Heart left ventricle (tissue), 16 donors: ENCODE measurements at places on chromosomes 16 and 17. TPM values are rescaled to one million over a fixed set of nuclear protein-coding genes. Genes with fewer than 3 reads are reported as not detected.

GRCh38 chr16:3954411-3954921 lies 74.0 kb upstream of the CREBBP start:
- H3K36me3 ChIP-seq = no peaks in the 10 kb centered on the region
- no peaks in the 10 kb centered on the region for H3K27me3 ChIP-seq
- no peak for DNase-seq
- peaks cover 49% of the 10 kb centered on the region for H3K4me1 ChIP-seq
- H3K4me3 ChIP-seq = no peak overlapping the region
- no peak overlapping the region for H3K27ac ChIP-seq

Gene SLC12A3
- total RNA-seq = not detected

GRCh38 chr16:49857423-49858181 lies 1.7 kb upstream of the ZNF423 start:
- H3K4me3 ChIP-seq = peak overlapping the region; percentile 94
- DNase-seq = peak; percentile 69
- H3K27ac ChIP-seq = peak overlapping the region; percentile 84
- no peaks in the 10 kb centered on the region for H3K36me3 ChIP-seq
- H3K4me1 ChIP-seq = peaks cover 31% of the 10 kb centered on the region
- no peaks in the 10 kb centered on the region for H3K27me3 ChIP-seq

- no peaks in the 10 kb centered on the region for H3K27me3 ChIP-seq
- H3K27ac ChIP-seq = no peak overlapping the region
- no peaks in the 10 kb centered on the region for H3K36me3 ChIP-seq
- H3K4me3 ChIP-seq = no peak overlapping the region
- no peak for DNase-seq
These were observed 5.1 kb upstream of the KRT23 start for GRCh38 chr17:40942553-40942952.

DNA sequence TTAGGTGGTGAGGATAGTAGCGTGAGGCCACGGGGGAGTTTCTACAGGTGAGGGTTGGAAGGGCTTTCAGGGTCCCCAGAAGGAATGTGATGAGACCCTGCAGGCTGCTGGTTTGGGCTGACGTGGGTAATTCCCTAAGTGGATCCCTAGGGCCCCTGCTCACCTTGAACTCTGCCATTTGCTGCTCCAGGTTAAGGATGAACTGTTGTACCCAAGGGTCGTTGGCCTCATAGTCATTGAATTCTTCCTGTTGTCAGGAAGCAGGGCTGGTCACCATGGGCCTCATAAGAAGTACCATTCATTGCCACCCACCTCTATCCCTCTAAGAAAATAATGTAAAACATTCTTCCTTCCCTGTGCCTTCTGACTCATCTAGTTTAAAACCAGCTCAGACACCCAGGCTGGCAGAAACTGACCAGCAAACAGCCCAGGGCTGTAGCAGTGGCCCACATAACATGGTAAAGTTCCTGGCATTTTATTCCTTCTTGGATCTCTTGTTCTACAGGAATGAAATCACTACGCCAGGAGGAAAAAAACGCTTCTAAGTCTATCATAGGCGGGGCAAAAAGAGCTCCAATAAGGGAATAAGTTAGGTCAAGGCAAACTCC lies 27.6 kb downstream of the FCSK start:
- no peaks in the 10 kb centered on the region for H3K27me3 ChIP-seq
- peaks cover 81% of the 10 kb centered on the region for H3K36me3 ChIP-seq
- H3K4me1 ChIP-seq = peaks cover 15% of the 10 kb centered on the region
- no peak overlapping the region for H3K27ac ChIP-seq
- no peak for DNase-seq

DNA sequence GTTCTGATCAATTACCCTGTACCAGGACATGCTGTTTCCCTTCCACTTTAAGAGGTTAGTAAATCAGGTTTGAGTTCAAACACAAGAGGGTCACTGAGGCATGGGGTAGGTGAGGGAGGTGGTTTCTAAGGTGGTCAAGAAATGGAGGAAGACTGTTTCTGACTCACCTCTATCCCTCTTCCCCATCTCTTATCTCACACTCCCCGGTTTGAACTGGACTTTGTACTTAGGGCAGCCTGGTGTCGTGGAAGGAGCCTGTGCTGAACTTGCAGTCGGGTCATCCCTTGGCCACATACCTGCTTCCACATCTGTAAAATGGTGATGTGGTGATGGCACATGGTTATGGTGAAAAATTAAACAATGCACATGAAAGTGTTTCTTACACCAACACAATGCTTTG lies 17.2 kb upstream of the TMEM98 start:
- no peaks in the 10 kb centered on the region for H3K36me3 ChIP-seq
- DNase-seq = no peak
- no peak overlapping the region for H3K4me3 ChIP-seq
- no peaks in the 10 kb centered on the region for H3K27me3 ChIP-seq

GRCh38 chr16:83971165-83972130 lies 3.4 kb downstream of the NECAB2 start:
- H3K4me3 ChIP-seq = no peak overlapping the region
- peaks cover 8% of the 10 kb centered on the region for H3K27me3 ChIP-seq
- H3K4me1 ChIP-seq = no peaks in the 10 kb centered on the region
- no peaks in the 10 kb centered on the region for H3K36me3 ChIP-seq
- no peak overlapping the region for H3K27ac ChIP-seq

Gene CAPNS2
- total RNA-seq = not detected

GRCh38 chr17:47695429-47696376 lies 1.7 kb downstream of the TBKBP1 start:
- no peaks in the 10 kb centered on the region for H3K27me3 ChIP-seq
- H3K4me3 ChIP-seq = peak overlapping the region; percentile 99
- H3K4me1 ChIP-seq = peaks cover 15% of the 10 kb centered on the region
- peak overlapping the region; percentile 91 for H3K27ac ChIP-seq

Gene SCRN2
- 29.4 TPM for total RNA-seq

GRCh38 chr17:80476877-80477646 lies 655 bp upstream of the NPTX1 start:
- peaks cover 73% of the 10 kb centered on the region for H3K27me3 ChIP-seq
- H3K36me3 ChIP-seq = no peaks in the 10 kb centered on the region
- DNase-seq = no peak
- H3K27ac ChIP-seq = no peak overlapping the region
- H3K4me3 ChIP-seq = peak overlapping the region; percentile 31

DNA sequence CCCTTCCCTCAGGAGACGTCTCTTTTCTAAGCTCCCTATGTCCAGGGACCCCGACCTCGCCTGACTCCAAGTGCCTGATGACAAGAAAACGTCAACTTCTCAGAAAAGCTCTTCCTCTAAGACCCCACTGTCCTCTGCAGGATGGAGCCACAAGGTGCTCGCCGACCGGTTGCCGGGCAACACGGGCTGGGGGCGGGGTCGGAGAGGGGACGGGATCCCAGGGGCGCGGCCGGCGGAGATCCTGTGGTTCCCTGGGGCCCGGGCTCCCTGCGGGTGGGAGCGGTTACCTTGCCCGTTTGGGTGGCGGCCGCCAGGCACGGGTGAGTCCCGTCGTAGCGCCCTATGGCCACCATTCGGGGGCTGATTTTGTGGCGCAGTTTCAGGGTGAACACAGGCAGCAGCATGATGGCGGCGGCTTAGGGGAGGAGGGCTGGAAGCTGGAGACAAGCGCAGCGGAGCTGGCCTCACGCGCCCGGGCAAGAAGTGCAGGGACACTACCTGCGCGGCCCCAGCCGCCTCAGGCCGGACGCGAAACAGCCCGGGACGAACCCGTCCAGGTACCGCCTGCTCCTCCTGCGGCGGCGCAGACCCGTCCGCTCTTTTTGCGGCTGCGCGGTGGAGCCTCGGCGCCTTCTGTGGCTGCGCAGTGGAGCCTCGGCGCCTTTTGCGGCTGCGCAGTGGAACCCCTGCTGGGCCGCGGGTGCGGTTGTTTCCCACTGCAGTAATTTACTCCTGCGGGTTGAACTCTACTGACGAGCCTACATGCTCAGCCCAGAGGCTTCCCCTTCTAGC lies at the start of gene BBS2:
TSS of gene BBS2 (minus strand) at position 566 of the 792 bp plus-strand sequence. CDS start at position 404, 162 bp downstream.
- peaks cover 46% of the 10 kb centered on the region for H3K4me1 ChIP-seq
- H3K36me3 ChIP-seq = no peaks in the 10 kb centered on the region
- H3K4me3 ChIP-seq = peak within 1 kb of the TSS; percentile 100
- H3K27me3 ChIP-seq = no peaks in the 10 kb centered on the region

DNA sequence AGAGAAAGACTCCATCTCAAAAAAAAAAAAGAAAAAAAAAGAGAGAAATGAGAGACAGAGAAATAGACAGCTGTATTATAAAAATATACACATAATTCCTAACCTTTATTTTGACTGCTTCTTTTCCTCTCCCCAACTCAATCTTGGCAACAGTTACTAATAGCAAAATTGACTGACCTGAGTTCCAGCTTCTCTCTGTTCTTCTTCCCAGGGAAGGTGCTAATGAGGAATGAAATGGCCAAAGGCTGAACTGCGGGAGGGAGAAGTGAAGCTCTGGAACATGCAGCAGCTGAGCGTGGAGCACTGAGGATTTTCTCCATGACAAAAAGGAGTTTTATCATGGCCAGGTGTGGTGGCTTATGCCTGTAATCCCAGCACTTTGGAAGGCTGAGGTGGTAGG lies 25.2 kb upstream of the PRKCA start:
- DNase-seq = no peak
- H3K36me3 ChIP-seq = no peaks in the 10 kb centered on the region
- H3K27ac ChIP-seq = no peak overlapping the region
- H3K4me3 ChIP-seq = no peak overlapping the region

DNA sequence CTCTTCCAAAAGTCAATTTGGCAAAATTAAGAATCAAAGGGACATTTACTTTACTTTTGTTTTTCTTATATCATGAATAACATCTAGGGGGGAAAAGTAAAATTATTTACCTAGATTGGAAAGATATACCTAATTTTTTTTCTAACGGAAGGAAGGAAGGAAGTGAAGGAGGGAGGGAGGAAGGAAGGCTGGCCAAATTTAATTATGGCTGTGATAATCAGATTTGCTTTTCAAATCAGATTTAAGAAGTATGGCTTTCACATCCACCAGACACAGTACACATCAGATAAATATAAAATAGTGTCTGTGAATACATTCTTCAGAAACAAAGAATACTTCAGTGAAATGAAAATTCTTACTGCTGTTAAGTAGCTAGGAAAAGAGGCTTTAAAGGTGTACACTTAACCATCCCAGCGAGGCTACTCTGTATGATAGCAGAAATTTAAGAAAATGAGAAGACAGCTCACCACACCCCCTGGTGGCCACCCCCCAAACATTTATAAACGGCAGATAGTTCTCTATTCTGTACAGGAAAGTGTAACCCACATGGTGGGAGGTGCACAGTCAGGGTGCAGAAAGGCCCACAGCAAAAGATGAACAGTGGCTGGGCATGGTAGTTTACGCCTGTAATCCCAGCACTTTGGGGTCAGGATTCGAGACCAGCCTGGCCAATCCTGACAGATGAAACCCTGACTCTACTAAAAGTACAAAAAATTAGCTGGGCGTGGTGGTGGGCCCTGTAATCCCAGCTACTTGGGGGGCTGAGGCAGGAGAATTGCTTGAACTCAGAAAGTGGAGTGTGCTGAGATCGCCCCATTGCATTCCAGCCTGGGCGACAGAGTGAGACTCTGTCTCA lies 150.8 kb downstream of the SSH2 start:
- H3K27ac ChIP-seq = no peak overlapping the region
- H3K36me3 ChIP-seq = no peaks in the 10 kb centered on the region
- H3K4me1 ChIP-seq = no peaks in the 10 kb centered on the region
- H3K4me3 ChIP-seq = no peak overlapping the region
- DNase-seq = peak; percentile 80

GRCh38 chr17:79983456-79983855 lies 52.2 kb downstream of the TBC1D16 start:
- no peak for DNase-seq
- H3K27me3 ChIP-seq = no peaks in the 10 kb centered on the region
- H3K27ac ChIP-seq = no peak overlapping the region
- H3K36me3 ChIP-seq = no peaks in the 10 kb centered on the region
